ENCODE measurements at places on chromosomes 2 and 18. TPM values are rescaled to one million over a fixed set of nuclear protein-coding genes. Genes with fewer than 3 reads are reported as not detected.

Gene HOXD12
- 0.32 TPM for polyA plus RNA-seq

- no peak for DNase-seq
These were observed 22.2 kb downstream of the LYG1 start for GRCh38 chr2:99278793-99279291.

GRCh38 chr18:7757175-7757574 lies 190.1 kb downstream of the PTPRM start:
- no peak for DNase-seq

DNA sequence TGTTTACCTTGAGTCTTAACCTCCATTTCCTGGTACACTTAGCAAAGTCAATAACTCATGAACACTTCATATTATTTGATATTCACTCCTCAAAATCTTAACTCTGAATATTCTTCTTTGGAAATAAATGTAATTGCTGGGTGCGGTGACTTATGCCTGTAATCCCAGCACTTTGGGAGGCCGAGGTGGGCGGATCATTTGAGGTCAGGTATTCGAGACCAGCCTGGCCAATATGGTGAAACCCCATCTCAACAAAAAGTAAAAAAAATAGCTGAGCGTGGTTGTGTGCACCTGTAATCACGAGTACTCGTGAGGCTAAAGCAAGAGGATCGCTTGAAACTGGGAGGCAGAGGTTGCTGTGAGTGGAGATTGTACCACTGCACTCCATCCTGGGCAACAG lies 201.3 kb upstream of the DSEL start:
- DNase-seq, result no peak

DNA sequence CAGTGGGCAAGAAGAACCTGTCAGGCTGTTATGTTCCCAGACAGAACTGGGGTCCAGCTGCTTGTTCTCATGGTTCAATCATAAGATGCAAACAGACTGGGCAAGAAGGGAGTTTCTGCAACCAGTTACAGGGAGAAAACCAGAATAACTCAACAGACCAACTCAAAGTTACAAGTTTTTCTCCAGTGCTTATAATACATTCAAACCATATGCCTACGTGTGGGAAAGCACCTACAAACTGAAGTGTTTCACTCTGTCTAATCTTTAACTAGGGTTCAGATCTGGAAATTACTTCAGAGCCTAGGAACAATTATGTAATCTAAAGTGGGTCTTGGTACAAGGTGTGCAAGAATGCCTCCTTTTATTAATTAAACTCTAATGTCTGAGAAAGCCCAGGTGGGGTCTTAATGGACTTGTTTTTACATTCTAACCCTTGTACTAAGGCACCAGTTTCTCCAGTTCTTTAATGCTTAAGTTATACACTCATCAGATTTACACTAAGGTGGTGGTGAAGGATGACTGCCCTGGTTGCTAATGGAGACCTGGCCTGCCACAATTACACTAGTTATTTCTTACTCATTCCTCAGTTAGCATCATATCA lies 951.9 kb downstream of the TSN start:
- no peak for DNase-seq

- no peak for DNase-seq
These were observed 9.7 kb upstream of the IL1RN start for GRCh38 chr2:113117541-113118262.

GRCh38 chr2:122210898-122211856 lies 455.7 kb downstream of the TSN start:
- DNase-seq, result no peak
